ENCODE measurements at places on chromosomes 2 and 18.

DNA sequence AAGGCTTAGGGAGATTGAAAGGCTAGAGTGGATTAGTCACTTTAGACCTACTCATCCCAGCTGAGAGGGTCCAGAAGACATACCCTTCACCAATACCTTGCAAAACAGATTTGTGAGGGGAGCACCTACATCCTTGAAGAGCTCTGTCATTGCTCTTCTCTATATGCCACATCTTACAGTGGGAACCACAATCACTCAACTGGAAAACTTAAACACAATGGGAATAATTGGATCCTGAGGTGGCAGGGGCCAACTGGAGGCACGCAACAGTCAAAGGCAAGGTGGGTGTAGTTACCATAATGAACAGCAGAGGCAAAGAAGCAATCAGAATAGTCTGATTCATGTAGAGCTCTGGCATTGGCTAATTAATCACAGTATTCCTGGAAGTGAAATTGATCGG is 35.4 kb downstream of the PDE1A start:
- no peak for DNase-seq

DNA sequence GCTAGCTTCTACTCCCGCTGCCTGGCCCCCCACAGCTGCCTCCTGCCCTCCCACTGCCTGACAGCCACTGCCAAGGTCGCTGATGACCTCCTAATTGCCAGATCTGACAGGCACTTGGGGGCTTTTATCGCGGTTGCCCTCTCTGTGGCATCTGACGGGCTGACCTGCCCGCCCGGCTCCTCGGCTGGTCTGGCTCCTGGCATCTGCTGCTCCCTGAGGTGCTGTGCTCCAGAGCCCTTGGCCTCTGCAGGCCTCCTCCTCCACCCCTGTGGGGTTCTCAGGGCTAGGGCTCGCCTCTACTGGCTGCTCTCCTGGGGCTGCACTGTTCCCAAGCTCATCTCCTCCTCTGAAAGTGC is 43.1 kb downstream of the INHBB start:
- no peak for DNase-seq

DNA sequence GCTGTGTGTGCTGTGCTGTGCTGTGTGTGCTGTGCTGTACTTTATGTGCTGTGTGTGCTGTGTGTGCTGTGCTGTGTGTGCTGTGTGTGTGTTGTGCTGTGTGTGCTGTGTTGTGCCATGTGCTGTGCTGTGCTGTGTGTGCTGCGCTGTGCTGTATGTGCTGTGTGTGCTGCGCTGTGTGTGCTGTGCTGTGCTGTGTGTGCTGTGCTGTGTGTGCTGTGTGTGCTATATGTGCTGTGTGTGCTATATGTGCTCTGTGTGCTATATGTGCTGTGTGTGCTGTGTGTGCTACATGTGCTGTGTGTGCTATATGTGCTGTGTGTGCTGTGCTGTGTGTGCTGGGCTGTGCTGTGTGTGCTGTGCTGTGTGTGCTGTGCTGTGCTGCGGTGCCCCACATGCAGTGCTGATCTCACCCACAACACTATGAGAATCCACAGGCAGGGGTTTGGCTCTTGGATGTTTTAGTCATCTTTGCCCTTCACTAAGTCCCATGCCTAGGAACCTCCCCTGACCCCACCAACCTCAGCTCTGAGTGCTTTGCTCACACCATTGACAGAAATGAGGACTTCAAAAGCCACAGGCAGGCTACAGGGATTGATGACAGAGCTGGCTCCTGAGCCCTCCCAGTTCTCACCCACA is 30.5 kb upstream of the MAL start:
- no peak for DNase-seq

- DNase-seq = no peak
These were observed 29.6 kb downstream of the EDAR start for GRCh38 chr2:108959401-108959800.

- no peak for DNase-seq
These were observed 214.5 kb downstream of the SH3RF3 start for GRCh38 chr2:109343460-109343859.

DNA sequence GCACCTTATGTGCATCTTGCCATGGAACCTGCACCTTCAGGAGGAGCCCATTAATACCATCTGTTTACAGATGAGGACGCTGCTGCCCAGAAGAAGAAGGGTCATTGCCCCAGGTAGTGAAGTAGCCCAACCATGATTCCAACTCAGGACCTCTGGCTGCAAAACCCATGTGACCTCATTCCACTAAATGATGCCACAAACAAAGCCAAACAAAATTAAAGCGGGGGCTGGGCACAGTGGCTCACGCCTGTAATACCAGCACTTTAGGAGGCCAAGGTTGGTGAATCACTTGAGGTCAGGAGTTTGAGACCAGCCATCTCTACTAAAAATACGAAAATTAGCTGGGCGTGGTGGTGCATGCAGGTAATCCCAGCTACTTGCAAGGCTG is 202.1 kb downstream of the EIPR1 start:
- no peak for DNase-seq

DNA sequence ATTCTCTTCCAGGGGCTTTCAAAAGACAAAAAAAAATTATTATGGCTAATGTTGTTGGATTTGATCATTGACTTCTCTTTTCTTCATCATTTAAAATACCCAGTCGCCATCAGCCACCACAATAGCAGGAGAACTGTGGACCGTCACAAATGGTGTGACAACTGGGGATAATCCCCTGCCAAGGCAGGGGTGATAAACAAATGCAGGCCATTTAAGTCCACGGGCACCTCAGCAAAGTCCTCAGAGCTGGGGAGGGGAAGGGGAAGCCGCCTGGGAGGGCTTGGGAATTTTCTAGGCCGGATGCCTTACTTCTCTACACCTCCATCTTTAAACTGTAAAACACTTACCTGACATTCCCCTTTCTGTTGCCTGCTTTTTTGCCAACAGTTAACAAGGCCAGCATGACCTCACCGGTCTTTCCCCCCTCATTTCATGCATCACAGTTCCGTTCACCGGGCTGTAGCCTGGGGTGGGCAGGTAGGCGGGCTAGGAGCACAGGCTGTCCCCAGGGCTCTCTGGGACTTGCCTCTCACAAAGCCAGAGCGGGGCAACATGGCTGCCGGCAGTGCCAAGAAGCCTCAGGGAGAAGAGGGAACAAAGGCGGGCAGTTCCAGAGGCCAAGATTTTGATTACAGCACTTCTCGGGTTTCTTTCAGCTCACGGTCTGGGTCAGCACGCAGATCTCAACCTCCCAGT is 820.4 kb downstream of the BCL11A start:
- DNase-seq = no peak

- DNase-seq = peak; percentile 56
These were observed 64.2 kb upstream of the ITGB6 start for GRCh38 chr2:160264308-160264707.

- no peak for DNase-seq
These were observed 55.6 kb downstream of the GREB1 start for GRCh38 chr2:11589316-11589940.

- peak; percentile 83 for DNase-seq
These were observed 817 bp downstream of the DSC2 start for GRCh38 chr18:31101183-31102024.

GRCh38 chr18:55479656-55480420 is 108.2 kb downstream of the TCF4 start:
- no peak for DNase-seq

GRCh38 chr18:58762781-58763171 is 91.5 kb downstream of the MALT1 start:
- DNase-seq = no peak

DNA sequence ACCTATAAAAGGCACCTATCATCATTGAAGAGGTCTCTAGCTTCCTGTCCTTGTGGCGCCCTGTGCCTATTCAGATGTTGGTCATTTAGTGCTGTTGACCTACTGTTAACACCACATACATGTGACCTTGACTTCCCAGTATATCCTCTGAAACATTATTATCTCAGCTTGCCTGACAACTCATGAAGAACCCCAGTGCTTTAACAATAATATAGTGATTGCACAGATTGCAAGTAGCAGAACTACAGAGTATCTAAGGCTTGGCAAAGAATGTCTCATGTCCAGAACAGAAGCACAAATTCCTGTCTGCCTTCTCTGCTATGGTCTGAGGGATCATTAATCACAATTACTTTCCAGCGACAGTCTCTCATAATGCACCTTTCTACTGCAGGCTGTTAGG is 165.3 kb downstream of the LCLAT1 start:
- no peak for DNase-seq

GRCh38 chr2:9473308-9473984 is 905 bp upstream of the IAH1 start:
- DNase-seq = no peak

DNA sequence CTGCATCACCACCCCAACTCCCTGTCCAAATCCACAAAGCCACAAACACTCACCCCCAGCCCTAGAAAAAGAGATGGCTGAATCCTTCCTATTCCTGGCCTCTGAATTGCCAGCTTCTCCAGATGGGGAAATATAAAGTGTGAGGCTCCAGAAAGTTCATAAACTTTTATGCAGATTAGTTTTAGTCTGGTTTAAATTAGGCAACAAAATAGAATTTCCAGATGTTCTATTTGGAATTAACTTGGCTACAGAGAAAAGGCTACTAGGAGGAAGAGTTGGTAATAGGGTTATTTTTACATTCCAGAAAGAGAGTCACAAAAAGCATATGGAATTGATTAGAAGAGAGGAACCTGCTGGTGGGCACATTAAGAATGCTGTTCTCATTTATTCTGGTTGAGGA is 56.0 kb downstream of the EN1 start:
- DNase-seq = no peak

- no peak for DNase-seq
These were observed 81.6 kb upstream of the ALPP start for GRCh38 chr2:232296776-232297525.

DNA sequence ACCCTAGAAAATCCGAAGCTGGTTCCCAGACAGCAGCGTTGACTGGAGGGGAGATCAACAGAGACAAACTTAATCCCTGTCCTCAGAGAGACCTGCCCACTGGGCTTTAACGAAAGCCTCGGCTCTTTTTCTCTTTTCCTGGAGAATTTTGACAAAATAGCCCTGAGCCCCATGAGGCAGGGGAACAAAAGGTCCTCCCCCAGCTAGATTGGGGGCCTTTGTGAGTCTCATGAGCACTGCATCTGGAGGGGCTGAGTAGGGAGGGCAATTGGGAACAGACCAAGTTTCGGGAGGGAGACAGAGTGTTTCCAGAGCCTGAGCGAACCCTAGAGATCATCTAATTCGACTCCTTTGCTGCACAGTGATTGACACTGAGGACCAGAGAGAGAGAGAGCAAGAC is 123.9 kb upstream of the HAAO start:
- no peak for DNase-seq

DNA sequence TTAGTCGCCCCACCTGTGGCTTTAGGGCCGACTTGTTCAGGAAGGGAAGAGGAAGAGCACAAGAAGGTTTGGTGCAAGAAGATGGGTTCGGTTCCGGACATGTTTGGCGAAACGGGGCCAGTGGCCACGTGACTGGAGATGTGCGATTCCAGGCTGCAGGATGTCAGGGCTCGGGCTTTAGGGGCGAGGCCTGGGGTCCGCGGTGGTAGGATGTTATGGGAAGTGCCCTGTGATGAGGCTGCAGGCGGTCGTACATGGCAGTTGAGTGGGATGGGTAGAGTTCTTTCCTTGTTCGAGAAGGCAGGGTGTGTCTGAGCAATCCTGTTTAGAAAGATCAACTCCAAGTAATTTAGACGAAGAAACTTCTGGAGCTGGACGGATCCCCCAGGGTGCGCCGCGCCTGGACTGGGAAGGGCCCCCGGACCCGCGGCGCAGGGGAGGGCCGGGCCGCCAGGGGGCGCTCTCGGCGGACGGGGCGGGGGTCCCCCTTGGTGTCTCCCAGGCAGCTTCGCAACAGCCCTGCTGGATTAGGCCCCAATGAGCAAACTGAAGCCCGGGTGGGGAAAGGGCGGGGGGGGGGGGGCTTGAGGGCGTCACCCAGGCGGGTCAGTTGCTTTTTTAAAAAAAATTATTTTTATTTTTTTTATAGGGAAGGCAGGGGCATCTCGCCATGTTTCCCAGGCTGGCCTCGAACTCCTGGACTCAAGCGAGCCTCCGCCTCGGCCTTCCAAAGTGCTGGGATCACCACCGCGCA is 17.2 kb upstream of the SDC1 start:
- DNase-seq = no peak

- DNase-seq = no peak
These were observed 53.4 kb downstream of the CHN1 start for GRCh38 chr2:174951745-174952144.

DNA sequence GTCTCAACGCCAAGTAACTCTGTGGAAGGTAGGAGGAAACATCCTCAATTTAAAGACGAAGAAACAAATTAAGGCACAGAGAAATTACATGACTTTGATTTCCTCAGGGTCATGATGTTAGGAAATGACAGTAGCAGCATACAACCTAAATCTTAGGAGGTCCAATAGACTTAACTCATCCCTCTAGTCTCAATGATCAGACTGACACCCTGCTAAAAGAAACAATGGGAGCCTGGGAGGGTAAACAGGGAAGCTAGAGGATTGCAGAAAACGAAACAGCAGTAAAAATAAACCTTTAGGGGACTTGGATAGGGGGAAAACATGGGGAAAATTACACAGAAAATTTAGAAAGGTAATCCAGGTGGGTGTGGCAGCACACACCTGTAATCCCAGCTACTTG is 56.0 kb downstream of the ROCK2 start:
- no peak for DNase-seq

DNA sequence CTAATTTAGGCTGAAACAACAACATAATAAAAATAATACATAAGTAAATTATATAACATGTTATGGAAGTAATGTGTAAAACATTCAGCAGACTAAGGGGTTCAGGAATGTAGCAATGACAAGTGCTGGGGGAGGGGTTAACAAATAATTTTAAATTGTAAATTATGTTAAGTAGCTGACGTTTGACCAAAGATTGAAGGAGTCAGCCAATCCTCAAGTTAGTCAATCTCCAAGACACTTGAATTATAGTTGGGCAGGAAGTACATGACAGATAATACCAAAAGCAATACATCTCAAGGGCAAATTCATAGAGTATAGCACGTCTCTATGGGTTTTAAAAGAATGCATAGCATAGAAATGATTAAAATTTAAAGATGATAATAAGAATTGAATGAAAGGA is 89.1 kb downstream of the KCNH7 start:
- no peak for DNase-seq

DNA sequence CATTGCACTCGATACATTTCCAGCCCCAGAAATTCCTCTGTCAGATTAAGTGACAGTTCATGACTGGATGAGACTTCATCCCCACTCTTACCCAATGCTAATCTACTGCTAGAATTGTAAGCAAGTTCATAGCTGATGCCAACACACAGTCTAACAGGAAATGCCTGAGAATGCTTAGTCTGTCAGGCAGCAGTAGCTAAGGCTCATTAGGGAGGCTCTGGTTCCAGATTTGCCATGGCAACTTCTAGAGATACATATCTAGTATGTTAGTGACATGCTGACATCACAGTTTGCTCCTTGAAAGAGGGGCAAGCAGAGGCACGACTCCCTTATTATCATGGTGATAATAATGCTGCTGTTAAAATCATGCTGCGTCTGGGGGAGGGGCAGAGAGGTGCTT is 198.4 kb downstream of the RBM43 start:
- DNase-seq = no peak

- no peak for DNase-seq
These were observed 66.1 kb upstream of the SMAD7 start for GRCh38 chr18:49016648-49017539.

- no peak for DNase-seq
These were observed 49.8 kb downstream of the E2F6 start for GRCh38 chr2:11416186-11416585.
